Activated CD8-positive, alpha-beta memory T cell treated with anti-CD3 and anti-CD28 coated beads for 48 hours (primary cell): ENCODE measurements at places on chromosomes 11 and 22.

DNA sequence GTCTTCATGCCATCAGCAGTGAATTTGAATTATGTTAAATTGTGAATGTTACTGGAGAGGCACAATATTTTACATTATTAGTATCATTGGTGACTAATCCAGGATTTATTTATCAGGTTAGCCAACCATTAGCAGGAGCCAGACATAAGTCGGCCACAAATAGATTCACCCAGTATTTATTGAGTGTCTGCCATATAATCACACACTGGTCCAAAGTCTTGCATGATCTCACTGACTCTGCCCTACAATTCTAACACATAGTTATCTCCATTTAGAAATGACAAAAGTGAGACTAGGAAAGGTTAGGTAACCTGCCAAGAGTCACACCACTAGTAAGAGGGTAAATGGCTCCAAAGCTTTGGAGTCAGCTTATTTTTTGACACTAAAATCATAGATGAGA lies 179.6 kb downstream of the BLID start:
- no peak for DNase-seq

- DNase-seq, result no peak
These were observed 4.5 kb downstream of the POLDIP3 start for GRCh38 chr22:42610186-42610585.

DNA sequence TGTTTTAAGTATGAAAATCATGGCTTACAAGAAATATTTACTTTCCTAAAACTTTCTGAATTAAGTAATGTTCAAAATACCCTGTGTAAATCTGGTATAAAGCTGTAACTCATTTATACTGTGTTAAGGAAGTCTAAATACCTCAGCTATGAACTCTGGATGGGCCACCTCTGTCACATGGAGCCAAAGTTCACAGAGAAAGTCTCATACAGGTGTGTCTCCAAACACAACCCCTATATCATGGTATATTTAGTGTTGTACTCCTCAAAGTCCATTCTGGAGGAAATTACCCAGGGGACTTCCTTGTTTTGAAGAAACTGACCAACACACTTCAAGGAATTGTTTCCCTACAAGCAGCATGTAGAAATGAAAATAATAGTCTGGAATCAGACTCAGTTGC lies 909.2 kb upstream of the TENM4 start:
- no peak for DNase-seq

GRCh38 chr11:37572491-37573171 lies 974.6 kb upstream of the RAG2 start:
- no peak for DNase-seq

DNA sequence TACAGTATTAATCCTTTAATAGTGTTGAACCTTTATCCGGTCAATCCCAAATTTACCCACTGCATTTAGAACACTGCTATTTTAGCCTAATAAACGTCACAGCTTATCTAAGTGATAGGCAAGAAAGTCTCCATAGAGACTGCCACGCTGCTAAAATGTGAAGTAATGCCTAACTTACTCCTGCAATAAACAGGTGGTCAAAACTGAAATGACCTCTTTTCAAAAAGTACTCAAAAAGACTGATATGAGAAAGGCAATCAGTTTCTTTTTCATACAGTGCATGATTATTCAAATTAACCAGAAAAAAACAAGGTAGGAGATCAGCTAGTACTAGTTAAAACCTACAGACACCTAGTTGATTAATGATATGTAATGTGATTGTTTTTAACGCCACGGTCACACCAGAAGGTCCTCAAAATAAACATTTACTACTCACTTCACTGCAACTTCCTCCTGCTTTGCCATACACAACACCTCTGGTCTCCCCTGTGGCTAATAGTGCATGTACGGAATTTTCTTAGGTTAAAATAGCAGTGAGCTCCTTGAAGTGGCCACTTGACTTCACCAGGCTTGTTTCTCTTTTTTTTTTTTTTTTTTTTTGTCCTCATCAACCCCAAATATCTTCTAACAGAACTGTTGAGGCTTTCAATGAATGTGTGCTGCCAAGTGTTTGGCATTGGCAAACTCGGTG lies 8.8 kb downstream of the ATP5MG start:
- DNase-seq, result no peak

DNA sequence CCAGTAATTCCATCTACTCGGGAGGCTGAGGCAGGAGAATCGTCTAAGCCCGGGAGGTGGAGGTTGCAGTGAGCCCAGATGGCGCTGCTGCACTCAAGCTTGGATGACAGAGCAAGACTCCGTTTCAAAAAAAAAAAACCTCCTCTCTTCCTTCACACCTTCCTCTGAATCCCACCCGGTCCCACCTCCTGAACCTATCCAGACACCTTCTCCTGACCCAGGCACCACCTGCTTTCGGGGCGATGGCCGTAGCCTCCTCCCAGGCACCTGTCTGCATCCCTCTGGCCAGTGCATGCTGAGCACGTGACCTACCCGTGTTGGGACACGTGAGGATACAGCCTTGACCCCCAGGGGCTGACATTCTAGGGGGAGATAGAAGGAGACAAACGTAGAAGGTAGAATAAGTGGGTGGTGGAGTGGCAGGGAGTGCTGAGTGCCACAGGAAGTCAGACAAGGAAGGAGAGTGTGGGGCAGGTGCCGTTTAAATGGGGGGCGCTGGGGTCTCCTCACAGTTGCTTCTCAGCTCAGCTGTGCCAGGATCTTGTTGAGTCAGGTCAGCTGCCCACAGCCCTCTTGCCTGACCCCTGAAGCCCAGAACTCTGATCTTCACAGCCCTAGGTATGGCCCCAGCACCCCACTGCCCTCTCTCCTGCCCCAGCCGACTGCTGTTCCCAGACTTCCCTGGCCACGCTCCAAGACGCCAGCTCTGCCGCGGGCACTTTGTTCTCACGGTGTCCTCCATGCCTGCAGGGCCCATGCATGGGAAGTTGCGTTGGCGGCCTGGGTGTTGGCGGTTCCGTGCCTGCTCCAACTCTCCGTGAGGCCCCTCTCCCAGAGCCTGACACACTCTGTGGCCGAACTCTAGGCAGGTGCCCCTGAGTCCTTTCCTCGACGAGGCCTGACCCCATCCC lies 1.2 kb upstream of the MIOX start:
- DNase-seq, result no peak

DNA sequence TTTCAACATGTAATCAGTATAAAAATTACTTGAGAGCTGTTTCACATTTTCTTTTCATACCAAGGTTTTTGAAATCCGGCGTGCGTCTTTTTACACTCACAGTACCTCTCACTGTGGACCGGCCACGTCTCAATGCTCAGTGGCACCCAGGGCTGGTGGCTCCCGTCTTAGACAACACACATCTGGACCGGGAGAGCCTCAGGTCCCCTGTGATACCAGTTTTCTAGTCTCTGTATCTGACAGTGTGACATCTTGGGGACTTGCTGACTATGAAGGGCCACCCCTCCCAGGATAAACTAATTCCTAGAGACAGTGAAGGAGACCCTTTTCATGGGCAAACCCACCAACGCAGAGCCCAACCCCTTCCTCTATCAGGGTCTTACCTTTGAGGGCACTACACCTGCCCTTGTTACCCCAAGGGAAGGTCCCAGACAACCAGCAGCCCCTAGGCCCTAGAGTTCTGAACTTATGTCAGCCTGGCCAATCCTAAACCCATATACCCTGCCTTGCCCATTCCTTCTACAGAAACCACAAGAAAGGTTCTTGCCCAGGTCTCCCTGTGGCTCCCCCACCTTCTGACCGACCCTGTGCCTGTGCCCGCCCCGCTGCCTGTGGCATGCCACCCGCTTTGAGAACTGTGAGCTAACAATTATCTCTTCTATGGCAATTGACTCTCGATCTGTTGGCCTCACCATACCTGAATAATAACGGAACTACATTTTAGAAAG lies 6.1 kb upstream of the ASCL2 start:
- DNase-seq, result no peak

- no peak for DNase-seq
These were observed 12.3 kb downstream of the PIK3IP1 start for GRCh38 chr22:31279821-31280505.

- peak; percentile 31 for DNase-seq
These were observed 49.7 kb downstream of the TRIOBP start for GRCh38 chr22:37746366-37747079.

GRCh38 chr11:121904148-121904547 lies 211.9 kb downstream of the BLID start:
- no peak for DNase-seq

DNA sequence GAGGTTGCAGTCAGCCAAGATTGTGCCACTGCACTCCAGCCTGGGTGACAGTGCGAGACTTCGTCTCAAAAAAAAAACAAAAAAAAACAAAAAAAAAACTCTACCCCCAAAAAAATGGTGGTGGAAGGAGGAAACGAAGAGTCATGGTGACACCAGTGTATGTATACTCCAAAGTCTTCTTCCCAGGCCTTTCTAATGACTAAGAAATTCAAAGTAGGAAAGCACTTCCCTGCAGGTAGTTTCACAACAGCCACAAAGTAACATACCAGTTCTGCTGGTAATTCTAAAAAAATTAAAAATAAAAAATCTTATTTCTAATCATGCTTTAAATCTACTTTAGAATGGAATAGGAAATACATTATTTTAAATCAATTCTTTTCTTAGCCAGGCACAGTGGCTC lies 72.6 kb downstream of the DENND5A start:
- DNase-seq, result no peak

GRCh38 chr11:128488471-128488870 lies 98.9 kb downstream of the ETS1 start:
- DNase-seq, result no peak

GRCh38 chr11:124799348-124800225 lies 619 bp downstream of the MSANTD2 start:
- DNase-seq, result peak; percentile 7

GRCh38 chr11:63762654-63763495 lies 5.7 kb downstream of the ZFTA start:
- DNase-seq, result no peak

DNA sequence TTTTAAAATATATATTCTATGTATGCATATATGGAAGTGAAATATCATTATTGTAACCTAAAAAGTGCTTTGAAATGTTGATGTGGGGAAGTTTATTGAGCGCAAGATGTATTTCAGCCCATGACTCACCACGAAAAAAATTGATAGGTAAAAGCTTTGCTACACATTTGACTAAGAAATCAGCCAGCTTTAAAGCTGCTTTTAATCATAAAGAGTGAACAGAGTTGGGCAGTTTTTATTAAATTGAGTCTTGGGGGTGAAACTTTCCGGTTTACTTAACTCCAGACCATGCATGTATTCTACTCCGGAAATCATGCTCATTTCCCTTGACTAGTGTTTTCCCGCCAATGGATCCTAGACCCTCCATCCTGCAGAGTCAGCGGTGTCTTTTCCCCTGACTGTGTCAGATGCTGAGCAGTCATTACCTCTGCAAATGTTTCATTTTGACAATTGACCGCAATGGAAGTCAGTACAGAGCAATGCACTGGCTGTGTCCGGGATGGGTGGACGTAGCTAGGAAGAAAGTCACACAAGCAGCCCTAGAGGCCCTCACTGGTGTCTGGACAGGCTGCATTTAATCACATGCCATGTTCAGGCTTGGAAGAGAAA lies 47.2 kb upstream of the MPEG1 start:
- no peak for DNase-seq

- no peak for DNase-seq
These were observed 1.4 kb downstream of the B3GNT6 start for GRCh38 chr11:77035580-77035979.

DNA sequence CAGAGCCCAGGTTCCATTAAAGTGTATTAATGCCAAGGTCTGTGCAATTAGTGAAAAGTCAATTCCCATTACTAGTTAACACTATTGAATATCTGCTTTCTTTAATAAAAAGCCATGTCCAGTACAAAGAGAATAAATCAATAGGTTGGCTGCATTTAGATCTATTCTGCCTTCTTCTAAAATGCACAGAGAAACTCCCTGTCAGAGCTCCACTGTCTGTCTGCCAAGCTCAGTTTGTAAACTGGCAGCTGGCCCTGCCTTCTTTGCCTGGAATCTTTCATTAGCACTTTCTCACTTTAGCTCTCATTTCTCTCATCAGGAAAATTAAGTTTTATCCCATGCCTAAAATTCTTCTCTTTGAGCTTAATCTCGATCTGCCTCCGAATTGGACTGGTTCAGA lies 35.6 kb downstream of the ARL14EP start:
- DNase-seq, result no peak

DNA sequence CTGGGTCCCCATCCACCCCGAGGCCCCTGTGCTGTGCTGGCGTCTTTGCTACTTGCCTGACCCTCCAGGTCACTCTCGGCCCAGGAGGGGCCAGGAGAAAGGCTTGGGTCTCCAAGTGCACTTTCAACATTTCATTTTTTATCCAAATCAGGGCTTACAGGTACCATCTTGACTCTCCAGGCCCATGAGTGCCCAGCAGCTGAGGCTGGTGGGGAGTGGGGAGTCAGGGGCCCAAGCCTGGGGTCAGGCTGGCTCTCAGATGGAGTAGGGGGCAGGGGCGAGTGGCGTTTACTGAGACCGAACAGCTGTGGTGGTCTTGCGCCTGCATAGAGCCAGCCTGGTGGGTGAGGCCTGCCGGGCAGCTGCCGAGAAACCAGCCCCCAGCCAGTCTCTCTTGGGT lies 61.6 kb downstream of the MPPED1 start:
- DNase-seq, result no peak

DNA sequence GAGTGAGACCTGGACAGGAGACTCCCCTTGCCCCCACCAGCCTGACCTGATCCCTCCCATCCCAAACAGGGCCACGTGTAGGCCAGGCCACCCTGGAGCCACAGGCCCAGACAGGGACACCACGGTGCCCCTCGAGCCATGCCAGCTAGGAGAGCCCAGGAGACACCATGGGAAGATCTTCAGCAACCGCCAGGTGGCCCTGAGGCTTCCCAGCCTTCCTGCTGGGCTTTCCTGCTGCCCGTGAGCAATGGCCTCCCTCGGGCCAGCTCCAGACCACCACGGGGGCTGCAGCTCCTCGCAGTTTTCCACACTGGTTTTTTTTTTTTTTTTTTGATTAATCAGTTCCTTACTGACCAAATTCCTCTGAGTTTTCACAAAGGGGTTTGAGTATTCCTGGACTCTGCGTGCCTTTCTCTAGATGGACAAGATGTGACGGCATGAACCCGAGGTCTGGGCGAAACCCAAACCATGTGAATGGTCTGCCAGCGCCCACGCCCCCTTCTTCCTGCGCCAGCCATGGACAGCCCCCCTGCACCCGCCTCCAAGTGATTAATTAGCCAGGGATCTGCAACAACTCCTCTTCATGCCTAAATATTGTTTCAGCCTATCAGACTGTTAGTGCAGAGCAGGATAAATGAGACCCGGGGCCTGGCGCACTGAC lies 40.9 kb downstream of the TBX1 start:
- DNase-seq, result no peak

DNA sequence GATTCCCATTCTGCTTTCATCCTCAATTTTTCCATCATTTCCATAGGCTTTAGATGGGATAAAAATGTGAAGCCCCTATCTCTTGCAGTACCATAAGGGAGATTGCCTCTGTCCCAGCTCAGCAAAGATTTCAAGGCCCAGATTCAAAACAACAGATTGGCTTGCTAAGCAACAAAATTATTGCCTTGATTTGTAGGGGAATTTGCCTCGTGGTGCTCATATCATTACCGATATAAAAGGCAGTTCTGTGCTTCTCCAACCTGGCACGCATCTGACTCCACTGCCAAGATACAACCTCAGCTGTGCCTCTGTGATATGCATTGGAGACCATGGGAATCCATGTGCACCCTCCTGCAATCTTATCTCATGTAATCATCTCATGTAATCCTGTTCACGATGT lies 25.0 kb upstream of the CEP126 start:
- no peak for DNase-seq
